HS-5 (cell line): ENCODE measurements at places on chromosomes 5 and 9.

DNA sequence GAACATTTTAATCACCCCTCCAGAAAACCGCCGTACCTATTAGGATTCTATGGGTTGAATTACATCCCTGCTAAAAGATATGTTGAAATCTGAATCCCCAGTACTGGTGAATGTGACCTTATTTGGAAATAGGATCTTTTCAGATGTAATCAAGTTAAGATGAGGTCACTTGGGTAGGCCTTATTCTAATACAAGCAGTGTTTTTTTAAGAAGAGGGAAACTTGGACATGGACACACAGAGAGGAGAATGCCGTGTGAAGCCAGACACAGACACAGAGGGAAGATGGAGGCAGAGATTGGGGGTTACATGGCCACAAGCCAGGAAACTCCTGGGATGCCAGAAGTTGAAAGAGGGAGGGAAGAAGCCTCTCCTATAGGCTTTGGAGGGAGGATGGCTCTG lies 183.5 kb downstream of the GNA14 start:
- no peak for DNase-seq

DNA sequence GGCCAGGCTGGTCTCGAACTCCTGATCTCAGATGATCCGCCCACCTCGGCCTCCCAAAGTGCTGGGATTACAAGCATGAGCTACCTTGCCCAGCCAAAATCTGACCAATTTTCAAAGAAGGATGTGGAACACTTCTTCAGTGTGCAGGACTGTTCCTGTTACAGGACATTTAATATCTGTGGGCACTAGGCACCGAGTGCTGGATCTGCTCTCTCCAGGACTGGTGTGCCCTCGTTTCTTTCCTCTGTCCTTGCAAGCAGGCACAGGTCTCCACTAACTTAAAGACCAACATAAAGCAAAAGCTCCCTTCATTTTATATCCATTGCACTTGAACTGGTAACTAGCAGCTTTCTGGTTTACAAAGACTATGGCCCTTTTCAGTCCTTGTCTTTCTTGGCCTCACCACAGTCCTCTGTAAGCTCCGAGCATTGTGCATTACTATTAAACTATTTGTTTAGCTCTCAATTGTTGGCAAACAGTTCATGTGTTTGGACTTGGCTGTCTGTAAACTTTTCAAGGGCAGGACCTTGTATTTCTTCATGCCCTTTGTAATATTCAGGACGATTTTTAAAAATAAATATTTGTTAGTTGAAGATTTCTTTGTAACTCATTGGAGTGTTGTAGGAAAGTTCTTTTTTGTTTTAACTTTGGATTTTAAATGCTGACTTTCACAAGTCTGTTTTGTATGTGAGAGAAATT lies 37.3 kb downstream of the ARHGEF28 start:
- DNase-seq, result no peak

- DNase-seq, result no peak
Observed at GRCh38 chr9:132040808-132041207, 38.9 kb downstream of the MED27 start.

DNA sequence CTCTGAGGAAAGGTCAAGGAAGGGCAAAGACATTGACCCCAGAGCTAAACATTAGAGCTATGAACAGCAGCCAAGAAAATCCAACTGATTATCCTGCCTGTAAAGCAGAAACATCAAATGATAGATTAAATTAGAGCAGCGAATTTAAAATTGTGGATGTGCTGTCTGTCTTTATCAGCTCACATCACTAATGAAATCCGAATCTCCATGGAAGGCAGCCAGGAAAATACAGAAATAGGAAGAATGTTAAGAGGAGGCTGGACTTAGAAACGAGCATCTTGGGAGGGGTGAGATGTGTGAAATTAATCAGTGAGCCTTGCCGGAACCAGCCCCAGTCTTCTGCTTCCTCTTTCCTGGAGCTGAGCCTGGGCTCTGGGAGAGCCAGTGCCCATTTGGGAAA lies 191.0 kb downstream of the PJA2 start:
- DNase-seq, result no peak

- DNase-seq, result no peak
Observed at GRCh38 chr9:88816141-88816540, 175.1 kb upstream of the S1PR3 start.

- no peak for DNase-seq
Observed at GRCh38 chr9:89999176-89999533, 394.3 kb downstream of the GADD45G start.
